Left cardiac atrium (tissue), 4 donors: ENCODE measurements at places on chromosomes 4 and X.

DNA sequence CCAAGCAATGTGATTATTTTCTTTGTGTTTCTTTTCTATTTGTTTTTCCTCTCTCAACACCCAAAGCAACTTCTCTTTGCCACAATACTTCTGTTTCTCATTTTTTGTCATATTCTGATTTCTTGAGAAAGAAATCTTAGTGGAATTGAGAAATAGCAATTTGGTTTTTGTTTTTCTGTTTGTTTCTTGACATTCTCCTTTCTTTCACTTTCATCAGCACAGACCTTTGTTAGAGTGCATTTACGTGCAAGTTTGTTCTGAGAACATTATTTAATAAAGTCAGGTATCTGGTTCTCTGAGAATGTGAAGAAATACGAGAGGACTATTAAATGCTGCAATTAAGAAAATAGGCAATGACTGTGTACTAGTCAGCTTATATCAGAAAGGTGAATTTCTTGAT is 608.1 kb upstream of the AADAT start:
- DNase-seq: no peak

DNA sequence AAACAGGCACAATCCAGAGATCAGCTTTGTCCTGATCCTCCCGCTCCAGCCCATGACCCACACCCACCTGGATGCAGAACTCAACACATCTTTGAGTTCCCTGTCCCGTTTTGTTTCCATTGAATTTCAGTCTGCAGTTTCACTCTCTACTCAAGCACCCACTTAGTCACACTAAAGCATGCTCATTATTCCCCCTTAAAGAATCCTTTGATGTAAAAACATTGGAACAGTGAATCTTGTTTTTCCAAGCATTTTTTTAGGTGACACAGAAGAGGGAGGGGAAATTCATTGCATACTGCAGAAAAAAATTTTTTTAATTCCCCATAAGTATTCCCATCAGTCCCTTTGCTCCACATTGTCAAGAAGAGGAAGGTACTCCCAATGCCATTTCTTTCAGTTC is 249.7 kb upstream of the TTC29 start:
- DNase-seq: no peak

DNA sequence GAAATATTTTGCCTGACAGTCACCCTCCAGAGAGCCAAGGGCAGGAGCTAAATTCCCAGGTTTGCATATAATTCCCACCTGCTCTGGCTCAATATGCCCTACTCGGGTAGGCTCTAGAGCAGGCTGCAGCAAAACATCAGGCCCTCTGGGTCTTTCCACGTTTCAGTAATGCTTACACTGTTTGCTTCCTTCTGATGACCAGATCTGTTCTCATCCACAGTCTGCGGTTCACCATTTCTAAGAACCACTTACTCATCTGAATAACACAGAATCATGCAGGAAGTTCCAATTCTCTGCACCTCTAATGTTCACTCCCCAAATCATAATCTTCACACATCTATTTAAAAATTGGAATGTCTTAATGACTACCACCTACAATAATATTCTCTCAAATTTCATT is 141.4 kb downstream of the PPP3CA start:
- DNase-seq: no peak

DNA sequence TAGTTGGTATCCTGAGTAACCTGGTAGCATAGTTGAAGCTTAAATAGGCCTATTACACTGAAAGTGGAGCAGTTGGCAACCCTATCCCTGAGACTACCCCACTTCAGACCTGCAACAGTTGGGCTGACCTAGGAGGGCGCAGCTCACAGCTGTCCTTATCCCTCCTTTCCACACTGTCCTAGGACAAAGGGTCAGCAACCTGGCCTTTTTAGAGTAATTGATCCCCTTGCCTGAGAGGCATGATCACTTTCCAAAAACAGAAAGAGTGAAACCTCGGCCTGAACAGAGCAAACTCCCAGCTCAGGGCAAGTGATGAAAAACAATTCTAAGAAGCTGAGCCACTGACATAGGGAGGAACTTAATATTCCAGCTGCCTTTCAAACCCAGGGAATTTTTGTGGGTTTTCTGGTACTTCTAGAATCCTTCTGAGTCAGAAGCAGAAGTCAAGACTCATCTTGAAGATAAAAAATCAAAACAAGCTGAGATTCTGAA is 94.9 kb upstream of the MYOZ2 start:
- no peak for DNase-seq
